ENCODE measurements at places on chromosomes 5 and 9.
A peak's percentile ranks its signal among the peaks of the same experiment; 100 is the strongest.

- DNase-seq, result no peak
Measured at GRCh38 chr9:86531273-86531970, 177.2 kb upstream of the TUT7 start.

GRCh38 chr9:24041160-24041690, 215.2 kb upstream of the ELAVL2 start:
- DNase-seq, result no peak

- DNase-seq, result peak; percentile 7
Measured at GRCh38 chr9:93894691-93895079, 60.5 kb downstream of the BARX1 start.

GRCh38 chr5:135462304-135462703, 10.2 kb upstream of the TIFAB start:
- DNase-seq, result peak; percentile 78
